ENCODE measurements at places on chromosomes 1 and 21.

- no peak for DNase-seq
Observed at GRCh38 chr1:17551755-17552234, 12.3 kb downstream of the ARHGEF10L start.

DNA sequence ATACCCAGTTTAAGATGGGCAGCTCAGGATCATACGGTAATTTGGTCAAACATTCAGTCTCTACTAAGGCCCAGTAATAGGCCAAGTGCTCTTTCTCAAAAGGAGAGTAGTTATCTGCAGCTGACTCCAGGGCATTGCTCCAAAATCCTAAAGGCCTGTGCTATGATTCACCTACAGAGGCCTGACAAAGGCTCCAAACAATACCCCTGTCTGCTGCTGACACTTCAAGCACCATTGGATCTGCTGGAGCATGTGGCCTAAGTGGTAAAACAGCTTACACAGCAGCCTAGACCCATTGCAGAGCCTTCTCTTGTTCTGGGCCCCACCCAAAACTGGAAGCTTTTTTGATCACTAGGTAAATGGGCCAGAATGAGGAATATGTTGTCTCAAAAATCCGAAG lies 22.8 kb downstream of the SLAMF7 start:
- DNase-seq, result no peak

DNA sequence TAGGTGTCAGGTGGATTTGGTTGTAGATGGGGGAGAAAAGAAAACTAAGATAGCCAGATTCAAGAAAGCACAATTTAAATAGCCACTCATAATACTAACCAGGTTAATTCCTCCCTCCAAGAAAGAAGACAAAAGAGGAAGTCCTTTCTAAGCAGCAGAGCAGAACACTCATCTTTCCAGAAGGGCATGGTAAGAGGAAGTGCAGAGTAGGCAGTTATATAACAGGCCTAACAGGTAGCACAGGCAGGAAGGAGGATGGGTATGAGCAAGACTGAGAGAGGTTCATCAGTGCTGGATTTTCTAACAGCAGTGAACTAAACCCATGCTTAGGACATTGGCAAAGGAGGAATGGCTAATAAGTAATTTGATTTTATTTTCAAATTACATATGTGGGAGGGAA lies 517.5 kb downstream of the PLPP3 start:
- DNase-seq, result no peak

GRCh38 chr1:55068638-55069037 lies 29.3 kb downstream of the PCSK9 start:
- no peak for DNase-seq

DNA sequence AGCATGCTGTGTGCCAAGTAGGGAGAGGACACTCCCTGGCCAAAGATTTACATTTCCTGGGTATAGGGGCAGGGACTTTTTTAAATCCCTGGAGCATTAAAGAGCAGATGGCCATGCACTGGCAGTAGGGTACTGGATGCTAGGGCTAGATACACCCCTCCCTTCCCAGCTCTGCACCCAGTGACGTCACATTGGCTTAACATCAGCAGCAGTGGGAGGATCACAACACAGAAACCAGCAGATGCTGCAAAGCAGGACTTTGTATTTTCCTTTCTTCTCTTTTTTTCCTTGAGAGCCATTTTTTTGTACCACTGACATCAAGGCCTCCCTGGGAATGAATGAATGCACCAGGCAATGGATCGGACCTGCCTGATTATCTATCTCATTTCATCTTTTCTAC lies 243.0 kb downstream of the KAZN start:
- no peak for DNase-seq

DNA sequence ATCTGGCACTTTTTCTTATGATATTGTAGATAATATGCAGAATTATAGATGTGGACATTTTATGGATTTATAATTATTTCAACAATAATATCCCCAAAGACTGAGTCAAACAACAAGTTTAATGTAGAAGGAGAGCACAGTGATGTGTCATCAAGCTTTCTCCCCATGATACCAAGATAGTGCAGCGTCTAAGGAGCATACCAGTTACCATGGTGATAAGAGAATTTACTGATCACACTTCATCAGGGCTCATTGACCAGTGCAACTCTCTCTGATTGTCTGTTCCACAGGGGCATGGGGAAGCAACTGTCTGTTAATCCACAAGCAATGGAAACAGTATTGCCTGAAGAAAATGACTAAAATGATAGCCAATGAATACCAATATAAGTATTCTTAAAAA lies 209.6 kb upstream of the DPYD start:
- DNase-seq, result no peak

- DNase-seq, result no peak
Observed at GRCh38 chr1:101376121-101377083, 139.6 kb downstream of the S1PR1 start.

DNA sequence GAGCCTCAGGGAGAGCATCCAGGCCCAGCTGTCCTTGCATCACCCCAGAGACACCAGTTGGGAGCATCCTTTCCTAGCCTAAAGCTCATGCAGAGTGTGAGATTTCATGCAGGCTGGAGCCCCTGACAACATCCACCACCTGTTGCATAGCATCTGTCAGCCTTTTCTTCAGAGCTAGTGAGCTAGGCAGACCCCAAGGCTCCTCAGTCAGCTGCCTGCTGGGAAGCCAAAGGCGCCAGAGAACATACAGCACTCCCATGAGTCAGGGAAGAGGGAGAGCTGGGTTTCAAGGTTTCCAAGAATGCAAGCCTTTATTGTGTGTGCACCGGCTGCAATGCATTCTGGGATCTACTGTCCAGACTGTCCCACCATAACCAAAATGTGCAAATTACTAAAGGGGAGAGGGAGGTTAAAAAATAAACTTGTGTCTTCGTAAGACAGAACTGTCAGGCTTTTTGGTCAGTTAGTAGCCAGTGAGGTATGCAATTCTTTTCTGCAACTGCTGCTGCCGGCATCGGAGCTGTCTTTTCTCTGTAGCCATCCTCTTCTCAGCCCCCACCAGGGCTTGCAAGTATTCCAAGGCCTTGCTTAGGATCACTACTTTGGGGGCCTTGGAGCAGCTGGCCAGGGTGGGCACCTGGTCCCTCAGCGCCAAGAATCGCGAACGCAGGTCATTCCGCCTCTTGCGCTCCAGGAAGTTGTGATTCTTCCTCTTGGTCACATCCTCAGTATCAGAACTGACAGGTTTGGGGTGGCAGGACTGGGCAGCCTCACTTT lies 4.6 kb downstream of the MYCL start:
- no peak for DNase-seq

- no peak for DNase-seq
Observed at GRCh38 chr1:112397841-112398240, 1.8 kb downstream of the CTTNBP2NL start.

- no peak for DNase-seq
Observed at GRCh38 chr21:31339721-31340120, 4.3 kb downstream of the TIAM1 start.

DNA sequence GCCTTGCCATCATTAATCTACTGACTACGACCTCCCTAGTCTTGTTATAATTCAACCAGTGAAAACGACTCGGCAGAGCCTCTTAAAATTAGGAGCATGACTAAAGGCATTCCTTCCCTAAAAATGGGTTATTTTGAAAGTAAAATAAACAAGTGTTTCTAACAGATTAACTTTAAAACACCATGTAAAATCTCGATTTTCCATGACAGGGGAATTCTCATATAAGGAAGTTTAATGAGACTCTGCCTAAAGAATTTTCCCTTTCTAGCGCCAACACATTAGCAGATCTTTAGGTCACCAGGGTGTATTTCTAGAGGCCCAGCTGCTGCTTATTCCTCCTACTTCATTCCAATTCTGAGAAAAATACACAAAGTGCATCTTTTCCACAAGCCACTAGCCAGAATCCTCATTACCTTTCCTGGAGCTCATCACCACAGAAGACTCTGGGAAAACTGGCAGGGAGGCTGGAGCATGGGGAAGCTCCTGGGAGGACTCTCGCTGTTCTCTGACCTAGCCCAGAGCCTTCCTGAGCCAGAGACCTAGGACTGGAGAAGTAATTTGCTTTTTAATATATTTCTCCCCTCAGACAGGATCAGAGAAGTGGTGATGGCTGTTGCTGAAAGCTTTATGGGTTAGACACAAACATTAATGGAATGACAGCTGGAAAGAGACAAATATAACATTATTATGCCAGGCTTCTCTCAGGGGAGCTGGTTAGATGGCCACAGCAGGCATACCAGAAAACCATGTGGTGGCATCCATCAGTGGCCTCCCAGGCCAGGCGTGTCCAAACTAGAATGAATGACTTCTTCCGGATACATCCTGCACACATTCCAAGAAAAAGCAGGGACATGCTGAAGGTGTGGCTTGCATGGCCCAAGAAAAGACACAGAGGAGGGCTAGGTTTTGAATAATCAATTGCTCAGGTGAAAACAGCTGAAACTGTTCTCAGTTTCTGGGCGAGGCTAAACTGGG lies 63.6 kb upstream of the CTTNBP2NL start:
- DNase-seq, result no peak

DNA sequence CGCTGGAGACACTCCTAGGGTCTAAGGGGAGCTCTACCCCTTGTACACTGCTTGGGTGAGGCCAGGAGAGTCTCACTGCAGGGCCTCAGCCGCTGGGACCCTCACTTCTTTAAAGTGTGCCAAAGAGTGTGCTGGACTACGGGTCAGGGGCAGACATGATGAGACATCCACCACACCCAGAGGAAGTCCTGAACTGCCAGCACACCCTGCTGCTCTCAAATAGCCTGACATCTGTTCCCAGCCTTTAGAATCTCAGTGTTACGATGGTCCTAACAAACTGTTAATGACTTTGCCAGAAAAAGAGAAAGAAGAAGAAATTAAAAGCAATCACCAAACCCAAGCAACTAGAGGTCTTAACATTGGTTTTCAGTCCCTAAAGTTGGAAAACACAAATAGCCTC lies 49.0 kb downstream of the MRPL37 start:
- no peak for DNase-seq

- DNase-seq, result peak; percentile 37
Observed at GRCh38 chr21:45615145-45615711, 28.3 kb upstream of the PCBP3 start.

DNA sequence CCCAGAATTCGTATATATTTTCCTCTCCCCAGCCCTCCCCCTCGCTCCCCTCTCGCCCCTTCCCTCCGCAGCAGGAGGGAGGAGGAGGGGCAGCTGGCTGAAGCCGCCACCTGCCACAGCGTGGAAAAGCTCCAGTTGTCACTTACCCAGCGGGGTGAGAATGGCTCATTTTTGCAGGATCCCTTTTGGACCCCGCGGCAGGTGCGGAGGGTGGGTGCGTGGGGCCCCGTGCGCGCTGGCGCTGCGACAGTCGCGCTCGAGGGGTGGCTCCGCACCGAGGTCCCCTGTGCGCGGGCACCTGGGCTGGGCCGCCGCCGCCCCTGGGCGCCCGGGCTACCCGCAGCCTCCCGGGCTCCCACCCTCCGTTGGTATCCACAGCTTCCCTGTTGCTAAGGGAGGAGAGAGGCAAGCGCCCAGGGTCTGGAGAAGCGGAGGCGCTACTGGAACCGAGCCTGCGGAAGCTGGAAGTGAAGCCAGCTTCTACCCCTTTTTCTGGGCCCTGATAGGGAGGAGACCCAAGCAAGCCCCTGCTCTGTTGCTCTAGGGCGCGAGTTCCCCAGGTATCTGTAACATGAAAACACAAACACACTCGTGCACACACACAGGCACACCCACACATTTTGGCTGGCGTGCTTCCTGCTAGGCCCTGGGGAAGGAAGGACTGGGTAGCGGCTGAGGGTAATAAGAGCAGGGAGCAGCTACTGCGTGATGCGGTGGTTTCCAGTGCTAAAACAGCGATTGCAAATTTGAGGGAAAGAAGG lies at the start of gene ERICH3:
ERICH3 (minus strand) TSS at position 442 of the 761 bp plus-strand sequence; CDS start at position 169, 273 bp downstream.
- DNase-seq, result no peak

DNA sequence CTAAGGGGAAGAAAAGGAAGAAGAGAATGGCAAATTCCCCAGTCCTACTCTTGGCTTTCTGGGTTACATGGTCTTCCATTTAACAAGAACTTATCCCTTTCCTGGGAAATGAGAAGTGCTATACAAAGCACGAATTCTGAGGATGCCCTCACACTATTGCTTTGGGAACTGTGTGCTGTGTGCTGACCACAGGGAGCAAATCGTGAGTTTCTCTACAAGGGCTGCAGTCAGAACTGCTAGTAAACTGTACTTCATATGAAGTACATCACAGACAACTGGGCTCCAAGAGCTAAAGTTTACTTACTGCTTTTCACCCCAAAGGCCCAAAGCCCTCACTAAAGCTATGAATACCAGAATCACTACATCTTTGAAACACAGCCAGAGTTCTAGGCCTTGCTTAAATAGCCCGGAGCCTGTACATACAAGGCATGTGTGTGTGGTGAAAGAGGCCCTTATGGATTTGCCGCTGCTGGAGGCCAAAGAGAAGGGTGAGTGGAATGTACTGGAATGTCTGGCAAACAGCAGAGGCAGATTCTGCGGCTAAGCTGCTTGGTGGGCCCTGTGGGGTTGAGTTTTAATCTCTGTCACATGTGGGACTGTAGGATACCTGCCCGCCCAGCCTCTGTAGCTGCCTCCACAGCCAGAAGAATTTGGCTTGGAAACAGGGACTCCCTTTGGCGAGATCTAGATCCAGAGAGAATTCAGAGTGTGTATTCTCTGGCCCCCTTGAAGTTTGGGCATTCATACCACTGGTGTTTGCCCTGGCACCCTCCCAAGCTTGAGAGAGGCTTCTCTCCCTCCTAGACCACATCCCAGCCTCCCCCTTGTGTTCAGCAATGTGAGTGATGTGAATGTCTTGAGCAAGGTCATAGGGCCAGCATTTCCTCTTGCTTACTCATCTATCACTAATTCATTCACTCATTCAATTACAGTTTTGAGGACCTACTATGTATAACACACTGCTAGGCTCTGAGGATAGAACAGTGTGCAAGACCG lies 21.9 kb upstream of the TRIM67 start:
- DNase-seq, result no peak

DNA sequence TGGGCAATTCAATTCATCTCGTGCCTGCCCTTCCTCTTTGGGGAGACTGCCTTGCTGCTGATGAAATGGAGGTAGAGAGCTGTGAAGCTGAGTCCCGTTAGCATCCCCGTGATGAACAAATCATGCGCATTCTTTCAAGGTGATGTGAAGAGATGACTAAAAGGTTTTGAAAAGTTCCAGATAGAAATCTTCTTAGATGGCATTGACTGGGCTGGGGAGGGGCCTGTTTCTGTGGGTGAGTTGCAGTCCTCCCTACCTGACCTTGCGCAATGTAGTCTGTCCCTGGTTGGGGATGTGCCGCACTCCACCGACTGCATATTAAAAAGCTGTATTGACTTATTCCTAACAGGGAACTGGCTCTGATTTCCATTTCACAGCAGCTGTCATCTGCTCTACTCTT lies 49.6 kb downstream of the ST6GALNAC3 start:
- no peak for DNase-seq

GRCh38 chr1:154546264-154547063 lies 12.0 kb downstream of the UBE2Q1 start:
- peak; percentile 48 for DNase-seq

DNA sequence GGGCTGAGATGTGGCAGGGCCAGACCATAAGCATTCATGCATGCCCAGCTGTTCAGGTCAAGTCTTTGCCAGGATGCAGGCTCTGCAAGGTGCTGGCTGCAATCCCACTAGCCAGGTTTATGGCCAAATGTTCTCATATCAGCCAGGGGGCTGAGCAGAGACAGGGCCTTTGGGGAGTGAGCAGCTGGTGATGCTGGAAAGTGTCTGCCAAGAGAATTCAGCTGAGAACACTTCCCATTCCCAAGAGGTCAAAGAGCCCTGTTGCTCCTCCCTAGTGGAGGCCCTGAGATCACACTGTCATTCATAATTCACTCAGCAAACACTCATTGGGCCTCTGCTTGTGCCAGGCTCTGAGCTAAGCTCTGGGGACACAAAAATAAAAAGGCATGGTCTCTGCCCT lies 150.3 kb downstream of the DMRTA2 start:
- no peak for DNase-seq
